Pancreas (tissue), 10 donors: ENCODE measurements at places on chromosomes 11 and 22. TPM values are rescaled to one million over a fixed set of nuclear protein-coding genes. Genes with fewer than 3 reads are reported as not detected.

Gene APOL4
- 0.54 TPM for total RNA-seq

Gene UPK3A
- not detected for total RNA-seq

Gene OOSP1
- not detected for total RNA-seq

Gene TRIM22
- 15.8 TPM for total RNA-seq

Gene C11orf52
- total RNA-seq = 9.6 TPM

Gene OR51B5
- total RNA-seq = 0.14 TPM

Gene IL18
- total RNA-seq = 4.1 TPM

Gene PAK1
- 23.7 TPM for total RNA-seq

Gene KRTAP5-7
- total RNA-seq = 0.19 TPM

Gene NXPE2
- total RNA-seq = not detected
